ENCODE measurements at places on chromosomes 7 and 10. TPM values are rescaled to one million over a fixed set of nuclear protein-coding genes. Genes with fewer than 3 reads are reported as not detected.

Gene KCNMA1
- total RNA-seq, result 1.8 TPM

Gene CYP3A4
- total RNA-seq, result not detected

DNA sequence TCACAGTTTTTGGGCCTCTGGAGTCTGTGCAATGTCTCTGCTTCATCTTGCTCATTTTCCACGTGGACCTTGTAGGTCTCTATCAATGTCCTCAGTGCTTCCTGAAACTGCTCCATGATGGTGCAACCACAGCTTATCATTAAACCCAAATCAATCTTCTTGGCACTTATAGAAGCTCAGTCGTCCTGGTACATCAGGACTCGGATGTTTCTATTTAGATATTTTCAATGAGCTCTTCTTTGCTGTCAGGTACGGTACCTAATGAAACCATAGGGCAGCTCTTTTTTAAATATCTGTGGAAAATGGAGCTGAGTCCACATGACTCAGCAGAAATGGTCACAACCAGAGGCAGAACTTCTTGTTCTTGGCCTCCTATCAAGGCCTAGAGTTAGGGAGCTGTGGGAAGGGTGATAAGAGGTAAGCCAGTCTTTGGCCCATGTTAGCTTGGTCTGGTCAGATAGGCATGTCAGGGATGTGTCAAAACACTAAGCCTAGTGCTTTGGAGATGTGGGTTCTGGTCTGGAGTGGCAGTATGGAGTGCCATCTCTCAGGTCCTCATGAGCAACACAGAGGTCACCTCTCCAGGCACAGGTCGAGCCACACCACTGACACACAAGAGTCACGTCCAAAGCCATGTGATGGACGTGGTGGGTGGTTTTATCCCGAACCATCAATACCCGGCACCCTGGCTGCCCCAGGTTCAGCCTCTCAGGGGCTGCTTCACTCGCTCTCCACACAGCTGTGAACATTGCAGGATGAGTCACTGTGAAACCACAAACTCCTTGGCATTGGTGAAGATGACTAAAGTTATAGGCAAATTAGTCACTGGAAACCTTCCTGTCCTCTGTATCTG is 87.0 kb downstream of the TBXAS1 start:
- H3K4me3 ChIP-seq, result no peak overlapping the region
- H3K27me3 ChIP-seq, result no peaks in the 10 kb centered on the region
- H3K4me1 ChIP-seq, result peaks cover 38% of the 10 kb centered on the region
- no peak overlapping the region for H3K27ac ChIP-seq
- DNase-seq, result no peak

- no peaks in the 10 kb centered on the region for H3K36me3 ChIP-seq
- peaks cover 24% of the 10 kb centered on the region for H3K4me1 ChIP-seq
- H3K27me3 ChIP-seq, result no peaks in the 10 kb centered on the region
- peak overlapping the region; percentile 44 for H3K27ac ChIP-seq
- peak; percentile 45 for DNase-seq
Observed at GRCh38 chr10:36448760-36449691, 676.4 kb upstream of the ANKRD30A start.

GRCh38 chr7:114182837-114183236 is 231.8 kb upstream of the FOXP2 start:
- peak; percentile 5 for DNase-seq
- no peaks in the 10 kb centered on the region for H3K36me3 ChIP-seq
- no peak overlapping the region for H3K27ac ChIP-seq

DNA sequence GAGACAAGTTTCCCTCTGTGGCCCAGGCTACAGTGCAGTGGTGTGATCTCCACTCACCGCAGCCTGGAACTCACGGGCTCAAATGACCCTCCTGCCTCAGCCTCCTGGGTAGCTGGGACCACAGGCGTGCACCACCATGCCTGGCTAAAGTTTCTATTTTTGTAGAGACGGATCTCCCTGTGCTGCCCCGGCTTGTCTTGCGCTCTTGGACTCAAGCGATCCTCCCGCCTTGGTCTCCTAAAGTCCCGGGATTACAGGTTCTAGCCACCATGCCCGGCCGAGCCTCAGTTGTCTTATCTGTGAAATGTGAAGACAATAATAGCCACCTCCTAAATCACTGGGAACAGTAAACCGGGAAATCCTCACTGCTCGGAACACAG is 88.1 kb downstream of the FOXL3 start:
- no peak overlapping the region for H3K4me3 ChIP-seq
- H3K27ac ChIP-seq, result no peak overlapping the region
- H3K4me1 ChIP-seq, result peaks cover 5% of the 10 kb centered on the region
- no peaks in the 10 kb centered on the region for H3K36me3 ChIP-seq
- no peak for DNase-seq

DNA sequence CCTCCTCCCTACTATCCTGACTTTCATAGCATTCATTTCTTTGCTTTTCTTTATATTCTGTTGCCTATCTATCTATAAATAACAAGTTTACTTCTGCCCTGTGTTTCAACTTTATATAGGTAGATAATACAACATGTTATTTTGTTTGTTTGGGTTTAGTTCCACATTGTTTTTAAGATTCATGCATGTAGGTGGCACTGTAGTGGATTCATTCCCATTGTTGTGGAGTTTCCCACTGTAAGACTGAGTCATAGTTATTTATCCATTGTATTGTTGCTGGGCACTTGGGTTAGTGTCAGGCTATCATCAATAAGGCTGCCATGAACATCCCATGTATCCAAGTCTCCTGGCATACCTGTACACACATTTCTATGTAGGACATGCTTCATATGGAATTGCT is 127.7 kb downstream of the ARHGAP22 start:
- H3K4me3 ChIP-seq, result no peak overlapping the region
- H3K4me1 ChIP-seq, result peaks cover 12% of the 10 kb centered on the region
- H3K36me3 ChIP-seq, result no peaks in the 10 kb centered on the region
- no peak overlapping the region for H3K27ac ChIP-seq
- no peaks in the 10 kb centered on the region for H3K27me3 ChIP-seq

- H3K36me3 ChIP-seq, result no peaks in the 10 kb centered on the region
- H3K27ac ChIP-seq, result peak overlapping the region; percentile 79
- H3K4me1 ChIP-seq, result peaks cover 35% of the 10 kb centered on the region
Observed at GRCh38 chr10:30072068-30072467, 12.7 kb upstream of the JCAD start.

DNA sequence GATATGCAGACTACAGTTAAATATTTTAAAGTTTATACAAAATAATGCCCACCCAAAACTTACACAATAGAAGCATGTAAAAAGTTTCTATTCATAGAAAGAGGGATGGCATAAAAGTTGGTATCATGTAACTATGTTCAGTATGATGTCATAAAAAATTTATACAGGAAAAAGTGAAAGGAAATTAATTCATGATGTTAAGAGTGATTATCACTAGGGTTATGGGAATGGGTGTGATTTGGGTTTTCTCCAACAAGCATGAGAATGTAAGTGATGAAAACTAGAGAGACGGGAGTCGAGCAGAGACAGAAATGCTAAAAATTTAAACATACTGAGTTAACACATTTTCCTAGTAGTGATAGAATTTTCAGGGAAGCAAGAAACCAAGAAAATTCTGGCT is 52.7 kb downstream of the GDI2 start:
- no peak overlapping the region for H3K4me3 ChIP-seq
- no peak for DNase-seq
- no peaks in the 10 kb centered on the region for H3K27me3 ChIP-seq

DNA sequence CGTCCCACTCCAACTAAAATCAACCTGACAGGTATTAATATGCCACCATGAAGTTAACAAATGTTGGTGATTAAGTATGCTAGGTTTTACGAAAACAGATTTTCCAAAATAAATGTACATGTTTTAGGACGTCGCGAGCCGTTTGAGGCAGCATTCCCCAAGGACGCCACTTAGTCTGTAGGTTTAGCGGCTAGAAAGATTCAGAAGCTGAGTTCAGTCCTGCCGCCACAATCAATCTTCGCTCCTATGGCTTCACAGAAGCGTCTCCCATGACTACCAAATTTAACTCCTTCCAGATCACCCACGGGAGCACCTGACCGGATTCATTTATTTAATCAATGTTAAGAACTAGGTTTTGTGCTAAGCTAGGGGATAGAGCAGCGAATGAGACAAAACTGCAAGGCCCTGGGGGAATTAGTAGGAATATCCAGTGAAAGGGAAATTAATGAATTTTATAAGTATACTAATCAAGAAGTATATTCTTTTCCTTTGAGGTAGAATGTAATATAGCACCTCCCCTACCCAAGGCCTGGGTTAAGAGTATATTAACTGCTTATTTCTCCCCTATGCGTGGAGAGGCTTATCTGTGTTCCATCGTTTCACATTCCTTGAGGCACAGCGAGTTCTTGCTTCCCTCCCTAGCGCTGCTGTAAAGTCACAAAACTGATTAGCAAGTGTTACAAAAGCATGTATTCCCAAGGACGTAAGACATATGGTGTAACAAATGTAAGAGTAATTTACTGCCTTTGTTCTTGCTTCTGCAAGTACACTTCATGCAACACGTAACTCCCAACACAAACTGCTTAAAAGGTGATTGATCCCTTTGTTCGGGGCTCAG is 994 bp upstream of the CYP51A1 start:
- H3K27me3 ChIP-seq, result no peaks in the 10 kb centered on the region
- H3K36me3 ChIP-seq, result peaks cover 3% of the 10 kb centered on the region
- H3K4me3 ChIP-seq, result peak overlapping the region; percentile 66

- H3K27me3 ChIP-seq, result no peaks in the 10 kb centered on the region
- H3K36me3 ChIP-seq, result no peaks in the 10 kb centered on the region
- no peak overlapping the region for H3K4me3 ChIP-seq
- no peak for DNase-seq
- no peak overlapping the region for H3K27ac ChIP-seq
Observed at GRCh38 chr7:106421181-106421762, 136.5 kb upstream of the NAMPT start.

- DNase-seq, result no peak
- H3K36me3 ChIP-seq, result no peaks in the 10 kb centered on the region
- no peaks in the 10 kb centered on the region for H3K27me3 ChIP-seq
- H3K27ac ChIP-seq, result peak overlapping the region; percentile 74
- H3K4me1 ChIP-seq, result peaks cover 40% of the 10 kb centered on the region
- no peak overlapping the region for H3K4me3 ChIP-seq
Observed at GRCh38 chr10:76190634-76191270, 759.3 kb downstream of the LRMDA start.

DNA sequence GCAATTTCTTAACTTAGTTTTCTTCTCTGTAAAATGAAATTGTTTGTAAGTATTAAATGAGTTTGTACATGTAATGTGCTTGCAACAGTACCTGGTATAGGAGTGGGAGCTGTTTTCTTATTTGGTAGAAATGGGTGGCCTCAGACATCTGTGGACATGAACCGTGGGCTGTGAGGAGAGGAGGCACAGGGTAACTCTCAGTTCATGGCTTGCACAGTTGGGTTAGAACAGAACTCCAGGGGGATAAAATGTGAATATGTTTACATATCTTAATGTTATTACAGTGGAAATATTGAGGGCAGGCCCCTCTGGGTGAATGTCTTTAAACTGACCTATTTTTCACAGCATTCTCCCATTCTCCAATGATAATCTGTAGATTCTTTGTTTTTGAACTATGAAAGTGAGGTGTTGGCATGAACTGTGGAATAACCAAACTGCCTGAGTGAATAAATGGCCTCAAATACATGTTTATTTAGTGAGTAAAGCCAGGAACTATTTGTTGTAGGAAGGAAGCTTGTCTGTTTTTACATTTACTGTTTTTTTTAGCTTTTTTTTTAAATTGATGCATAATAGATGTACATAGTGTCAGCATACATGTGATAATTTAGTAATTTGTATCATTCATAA is 2.6 kb downstream of the ABCA13 start:
- H3K27me3 ChIP-seq, result no peaks in the 10 kb centered on the region
- H3K4me3 ChIP-seq, result no peak overlapping the region
- H3K4me1 ChIP-seq, result no peaks in the 10 kb centered on the region
- H3K27ac ChIP-seq, result no peak overlapping the region
- DNase-seq, result no peak
- no peaks in the 10 kb centered on the region for H3K36me3 ChIP-seq

- H3K4me3 ChIP-seq, result no peak overlapping the region
- no peak overlapping the region for H3K27ac ChIP-seq
- no peak for DNase-seq
- H3K4me1 ChIP-seq, result peaks cover 4% of the 10 kb centered on the region
- H3K27me3 ChIP-seq, result no peaks in the 10 kb centered on the region
Observed at GRCh38 chr10:33109788-33110469, 151.9 kb upstream of the ITGB1 start.

- no peaks in the 10 kb centered on the region for H3K27me3 ChIP-seq
- no peak overlapping the region for H3K27ac ChIP-seq
- H3K36me3 ChIP-seq, result no peaks in the 10 kb centered on the region
Observed at GRCh38 chr10:110434489-110435096, 63.1 kb upstream of the DUSP5 start.

DNA sequence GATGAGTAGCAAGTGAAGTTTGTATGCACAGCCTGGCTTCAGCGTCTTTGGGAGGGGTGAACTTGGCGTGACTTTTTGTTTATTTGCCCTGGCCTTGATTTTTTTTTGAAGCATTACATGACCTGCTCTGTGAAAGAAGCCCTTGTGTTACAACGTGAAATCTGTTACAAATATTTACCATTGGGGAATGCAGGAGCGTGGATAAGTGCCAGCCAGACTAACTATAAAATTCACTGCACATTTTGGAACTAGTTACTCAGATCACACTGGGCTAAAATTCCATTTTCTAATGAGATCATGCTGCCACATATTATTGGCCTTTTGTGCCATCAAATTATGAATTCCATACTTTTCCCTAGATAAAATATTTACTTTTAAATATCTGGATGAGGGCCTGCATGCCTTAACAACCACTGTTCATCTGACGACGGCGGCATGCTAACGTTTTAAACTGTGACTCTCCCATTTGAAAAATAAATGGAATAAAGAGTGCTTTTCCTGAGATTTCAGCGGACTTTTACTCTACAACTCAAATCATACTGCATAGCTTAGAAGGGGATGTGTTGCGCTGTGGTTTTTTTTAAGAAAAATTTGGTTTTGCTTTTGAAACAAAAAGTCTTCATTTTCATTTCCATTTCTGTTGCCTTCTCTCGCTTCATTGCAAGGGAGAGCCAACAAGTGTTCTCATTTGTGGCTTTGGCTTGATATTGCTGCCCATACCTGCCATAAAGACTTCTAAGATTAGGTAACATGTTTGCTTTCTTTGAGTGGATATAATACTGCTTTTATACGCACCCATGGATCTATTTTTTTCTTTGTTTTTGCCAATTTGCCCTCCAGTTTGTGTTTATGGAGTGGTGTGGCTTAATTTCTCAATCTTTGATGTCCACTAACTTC is 352.2 kb downstream of the TFEC start:
- no peak overlapping the region for H3K27ac ChIP-seq
- no peaks in the 10 kb centered on the region for H3K4me1 ChIP-seq
- H3K36me3 ChIP-seq, result no peaks in the 10 kb centered on the region
- H3K4me3 ChIP-seq, result no peak overlapping the region
- DNase-seq, result peak; percentile 38
